GM23248 (cell line): ENCODE measurements at places on chromosomes 11 and 22. TPM values are rescaled to one million over a fixed set of nuclear protein-coding genes. Genes with fewer than 3 reads are reported as not detected.
A peak's percentile ranks its signal among the peaks of the same experiment; 100 is the strongest.

The MS4A3 gene
- total RNA-seq = not detected in 2 replicates

The HTR3B gene
- not detected in 2 replicates for total RNA-seq

The CRY2 gene
- total RNA-seq = 10.3 and 10.7 TPM in 2 replicates

The NAALAD2 gene
- 0.76 TPM in 1 of 2 replicates, not detected in the other for total RNA-seq

The TMEM191C gene
- total RNA-seq = 0.32 TPM in 1 of 2 replicates, not detected in the other

The ZP1 gene
- 1.3 and 5.3 TPM in 2 replicates for total RNA-seq

GRCh38 chr11:35711173-35711910, 48.8 kb downstream of the TRIM44 start:
- DNase-seq = peak; percentile 14

- DNase-seq = no peak
Measured at GRCh38 chr11:75073459-75074190, 23.1 kb downstream of the OR2AT4 start.

DNA sequence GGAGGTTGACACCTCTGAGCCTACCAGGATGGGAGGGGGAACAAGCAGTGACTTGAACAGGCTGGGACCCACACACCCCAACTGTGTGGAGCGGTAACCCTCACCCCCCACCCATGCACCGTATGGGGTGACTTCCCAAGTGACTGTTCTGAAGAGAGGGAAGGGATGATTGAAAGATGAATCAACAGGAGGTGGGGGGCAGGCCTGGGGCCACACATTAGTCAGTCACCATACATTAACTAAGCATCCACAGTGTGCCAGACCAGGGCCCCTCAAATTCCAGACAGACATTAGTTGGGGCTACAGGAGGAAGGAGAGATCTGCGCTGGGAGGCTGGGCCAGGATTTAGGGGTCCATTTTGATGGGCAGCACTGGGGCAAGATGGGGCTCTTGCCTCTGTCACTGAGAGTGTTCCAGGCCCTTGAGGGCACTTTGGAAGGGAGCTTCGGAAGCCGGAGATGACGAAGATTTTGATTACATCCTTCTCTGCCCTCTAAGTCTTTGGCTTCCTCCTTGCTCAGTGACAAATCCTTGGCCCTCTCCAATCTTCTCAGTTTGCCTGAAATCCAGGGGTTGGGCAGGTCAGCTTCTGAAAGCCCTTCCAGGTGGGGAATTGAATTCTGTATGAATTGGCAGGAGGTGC, 966 bp downstream of the SMTN start:
- DNase-seq = peak; percentile 86

- no peak for DNase-seq
Measured at GRCh38 chr22:47174671-47175112, 412.2 kb downstream of the TBC1D22A start.

DNA sequence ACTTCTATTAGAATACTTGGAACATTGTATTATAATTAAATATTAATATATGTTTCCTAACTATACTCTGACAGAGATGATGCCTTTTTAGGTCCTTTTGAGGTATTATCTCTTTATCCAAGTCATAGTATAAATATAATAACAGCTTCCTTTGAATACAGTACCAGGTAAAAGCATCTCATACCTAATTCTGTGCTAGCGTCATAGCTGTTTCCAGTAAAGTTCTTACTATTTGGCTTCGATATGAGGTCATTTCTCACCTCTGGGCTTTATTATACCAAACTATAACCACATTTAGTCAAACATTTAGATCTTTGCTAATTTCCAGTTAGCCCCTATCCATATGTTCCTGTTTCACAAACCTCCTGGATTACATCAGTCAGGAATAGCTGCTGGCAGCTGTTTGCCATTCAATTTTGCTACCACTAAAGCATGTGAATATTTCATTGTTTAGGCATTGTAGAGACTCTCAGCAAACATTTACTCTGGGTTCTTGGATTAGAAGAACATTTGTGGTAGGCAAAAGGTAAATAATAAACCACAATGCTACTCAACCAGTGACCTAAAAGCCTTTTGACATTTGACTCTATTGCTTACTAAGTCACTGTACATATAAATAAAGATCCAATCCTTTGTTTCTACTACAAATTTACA, 255.1 kb downstream of the TTC28 start:
- DNase-seq = peak; percentile 42

- no peak for DNase-seq
Measured at GRCh38 chr11:121450401-121450800, 1.7 kb upstream of the SORL1 start.

DNA sequence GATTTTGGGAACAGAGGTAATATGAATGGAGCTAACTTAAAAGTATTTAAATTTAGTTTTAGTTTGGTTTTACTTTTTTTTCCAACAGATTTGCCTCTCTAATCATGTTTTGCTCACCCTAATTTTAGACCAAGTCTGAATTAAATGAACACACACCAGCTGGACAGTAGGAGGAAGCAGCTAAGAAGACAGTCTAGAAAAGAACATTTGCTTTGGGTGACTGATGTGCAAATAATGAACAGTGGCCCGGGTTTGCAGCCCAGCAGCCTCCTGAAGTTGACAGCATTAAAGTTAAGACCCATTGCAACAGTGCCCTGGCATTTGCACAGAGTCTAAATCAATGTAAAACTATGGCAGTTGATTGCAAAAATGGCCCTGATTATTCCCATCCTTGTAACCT, 66.4 kb upstream of the SORL1 start:
- DNase-seq = no peak

GRCh38 chr11:107438148-107438547, 19.5 kb downstream of the CWF19L2 start:
- no peak for DNase-seq

GRCh38 chr22:31520051-31520450, 23.7 kb downstream of the SFI1 start:
- DNase-seq = no peak

GRCh38 chr11:64090806-64091516, 55.2 kb downstream of the FLRT1 start:
- DNase-seq = peak; percentile 62

DNA sequence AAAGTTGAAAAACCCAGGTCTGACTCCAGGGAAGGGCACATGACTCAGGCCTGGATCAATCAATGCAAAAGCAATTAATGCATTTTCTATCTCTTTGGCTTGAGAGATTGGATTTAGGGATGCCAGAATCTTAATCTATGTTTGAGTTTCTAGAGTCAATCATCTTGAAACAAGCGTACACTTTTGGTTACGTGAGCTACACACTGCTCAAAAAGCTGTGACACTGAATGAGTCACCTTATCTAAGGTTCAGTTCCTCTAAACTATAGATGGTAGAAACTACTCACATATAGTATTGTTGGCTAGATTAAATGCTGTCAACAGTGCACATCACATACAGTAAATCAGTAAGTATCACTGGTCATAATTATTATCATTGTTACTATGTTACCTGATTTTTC, 24.2 kb downstream of the MRE11 start:
- DNase-seq = no peak

DNA sequence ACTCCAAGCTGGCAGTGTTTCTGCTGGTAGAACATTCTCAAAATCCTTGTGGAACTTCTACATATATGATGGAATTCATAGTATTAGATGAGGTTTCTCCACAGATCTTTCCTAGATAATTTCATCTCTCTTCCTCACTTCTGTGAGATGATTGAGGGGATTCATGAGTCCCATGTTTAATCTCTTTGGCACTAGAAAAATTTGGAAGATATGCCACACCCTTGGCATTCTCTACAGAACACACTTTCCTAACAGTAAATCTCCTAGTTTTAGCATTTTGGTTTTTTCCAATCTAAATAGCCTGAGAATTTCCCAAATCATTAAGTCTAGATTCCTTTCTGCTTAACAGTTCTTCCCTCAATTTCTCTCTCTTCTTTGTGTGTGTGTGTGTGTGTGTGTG, 35.3 kb downstream of the MED15 start:
- peak; percentile 24 for DNase-seq
